A549 treated with Hydrocortisone at 1 μM for 4 hours (cell line): ENCODE measurements at places on chromosomes 6 and 20. TPM values are rescaled to one million over a fixed set of nuclear protein-coding genes. Genes with fewer than 3 reads are reported as not detected.

The TUBB2B gene
- 12.7 to 15.3 TPM (median 14.7 TPM) in 5 replicates for total RNA-seq

The BANF2 gene
- not detected in 5 replicates for total RNA-seq

The CST2 gene
- total RNA-seq: 0.59 to 1.2 TPM (median 0.71 TPM) in 5 replicates

The MUC21 gene
- total RNA-seq: 0.02 TPM in 1 of 5 replicates, not detected in the others

The REPS1 gene
- 25.6 to 28.0 TPM (median 26.3 TPM) in 5 replicates for total RNA-seq

The OR2B6 gene
- 0.15 to 0.31 TPM (median 0.18 TPM) in 3 of 5 replicates, not detected in the others for total RNA-seq

The ITCH gene
- 21.7 to 42.0 TPM (median 32.2 TPM) in 5 replicates for total RNA-seq

The C6orf58 gene
- 0.12 to 0.18 TPM (median 0.18 TPM) in 3 of 5 replicates, not detected in the others for total RNA-seq

The BFSP1 gene
- total RNA-seq: 3.8 to 4.6 TPM (median 4.3 TPM) in 5 replicates

The PPIL1 gene
- 42.2 to 48.5 TPM (median 46.1 TPM) in 5 replicates for total RNA-seq

The PLA2G7 gene
- 0.06 TPM in 1 of 5 replicates, not detected in the others for total RNA-seq

The GPR6 gene
- not detected in 5 replicates for total RNA-seq

The RIPOR2 gene
- 0.37 to 0.73 TPM (median 0.43 TPM) in 5 replicates for total RNA-seq

The PRRC2A gene
- total RNA-seq: 76.6 to 89.9 TPM (median 84.4 TPM) in 5 replicates

The PPP1R14C gene
- total RNA-seq: 2.4 to 3.4 TPM (median 2.8 TPM) in 5 replicates

The TSBP1 gene
- not detected in 5 replicates for total RNA-seq

The SLC24A3 gene
- 0.03 to 0.05 TPM (median 0.03 TPM) in 3 of 5 replicates, not detected in the others for total RNA-seq

The UST gene
- 3.0 to 5.0 TPM (median 4.5 TPM) in 5 replicates for total RNA-seq

The GSTA2 gene
- 0.10 TPM in 1 of 5 replicates, not detected in the others for total RNA-seq

The SLC17A2 gene
- total RNA-seq: not detected in 5 replicates

The MAPK13 gene
- total RNA-seq: 0.45 to 0.93 TPM (median 0.81 TPM) in 5 replicates

The KCNK5 gene
- 1.0 to 1.5 TPM (median 1.2 TPM) in 5 replicates for total RNA-seq

The C6orf141 gene
- total RNA-seq: 7.8 to 10.1 TPM (median 9.2 TPM) in 5 replicates

The SOBP gene
- total RNA-seq: 0.68 to 1.2 TPM (median 0.85 TPM) in 5 replicates

The HLA-DQA2 gene
- not detected in 5 replicates for total RNA-seq

The BMP2 gene
- total RNA-seq: 0.30 to 0.43 TPM (median 0.32 TPM) in 5 replicates

The DACT2 gene
- total RNA-seq: 0.06 to 0.14 TPM (median 0.12 TPM) in 5 replicates

The ABRACL gene
- 46.2 to 54.8 TPM (median 46.9 TPM) in 5 replicates for total RNA-seq

The TUBB1 gene
- total RNA-seq: 0.02 to 0.03 TPM (median 0.03 TPM) in 3 of 5 replicates, not detected in the others

The WFDC6 gene
- total RNA-seq: not detected in 5 replicates

The NTSR1 gene
- total RNA-seq: 0.06 to 0.17 TPM (median 0.08 TPM) in 5 replicates

The RAMACL gene
- total RNA-seq: 0.08 to 0.16 TPM (median 0.10 TPM) in 5 replicates

The NFATC2 gene
- 6.7 to 8.6 TPM (median 8.2 TPM) in 5 replicates for total RNA-seq

The TMEM217 gene
- total RNA-seq: 0.41 to 0.82 TPM (median 0.64 TPM) in 5 replicates
